ENCODE measurements at places on chromosomes 12 and 14.

DNA sequence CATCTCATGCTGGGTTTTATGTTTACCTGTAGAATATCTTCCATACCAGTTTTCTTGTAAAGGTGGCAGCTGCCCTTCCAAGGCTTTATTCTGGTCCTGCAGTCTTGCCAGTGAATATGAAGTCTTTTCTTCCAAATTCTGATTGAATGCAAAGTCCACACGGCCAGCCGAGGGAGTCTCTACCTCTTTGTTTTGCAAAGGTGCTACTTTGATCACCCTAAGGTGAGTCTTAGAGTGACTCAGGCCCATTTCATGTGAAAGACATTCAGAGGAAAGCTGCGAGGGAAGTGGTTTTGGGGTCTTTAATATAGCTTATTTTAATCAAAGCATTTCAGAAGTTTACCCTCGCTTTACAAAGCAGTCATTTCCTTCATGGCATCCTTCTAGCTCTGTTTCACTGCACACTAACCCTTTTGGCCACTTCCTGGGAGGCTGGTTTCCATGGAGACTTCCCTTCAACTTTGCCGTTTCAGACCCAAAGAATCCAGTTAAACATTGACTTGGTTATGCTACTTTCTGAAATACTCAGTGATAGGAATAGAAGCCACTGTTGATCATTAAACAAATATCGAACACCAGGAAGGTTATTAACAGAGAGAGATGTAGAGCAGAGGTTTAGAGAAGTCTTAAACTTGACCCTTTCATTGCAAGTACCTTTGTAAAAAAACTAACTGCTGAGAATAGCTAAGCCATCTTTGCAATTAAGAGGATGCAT, at the start of gene CCDC198:
CCDC198 (minus strand) TSS at position 391 of the 715 bp plus-strand sequence; CDS start at position 249, 142 bp downstream.
- no peak for DNase-seq

DNA sequence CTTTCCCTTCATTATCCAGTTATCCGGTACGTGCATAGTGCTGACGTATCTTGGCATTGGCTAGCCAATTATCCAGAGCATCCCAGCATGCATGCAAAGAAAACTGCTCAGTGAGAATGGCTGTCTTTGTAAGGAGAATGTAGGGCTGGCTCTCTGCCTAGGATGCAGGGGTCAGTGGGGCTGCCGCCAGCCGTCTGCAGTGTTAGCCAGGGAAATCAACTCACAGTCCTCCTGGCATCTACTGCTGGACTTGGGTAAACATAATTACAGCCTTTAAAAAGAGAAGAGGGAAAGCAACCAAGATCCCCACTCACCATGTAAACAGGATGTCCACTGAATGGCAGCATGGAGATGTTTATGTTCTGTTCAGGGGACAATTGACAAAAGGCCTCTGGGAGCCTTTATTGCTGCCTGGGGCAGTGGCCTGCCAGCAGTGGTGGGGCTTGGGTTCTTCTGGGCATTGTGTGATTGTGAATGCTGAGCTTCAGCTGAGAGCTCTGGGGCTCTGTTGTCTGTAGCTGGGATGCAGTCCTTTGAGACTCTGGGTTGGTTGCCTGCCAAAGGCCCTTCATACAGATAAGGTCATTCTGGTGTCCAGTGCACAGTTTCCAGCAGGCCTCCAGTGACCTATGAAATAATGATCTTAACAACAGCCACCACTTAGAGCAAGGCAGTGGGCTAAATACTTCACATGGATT, 121.8 kb downstream of the TBC1D30 start:
- DNase-seq, result no peak

GRCh38 chr12:67161322-67161918, 107.7 kb upstream of the CAND1 start:
- DNase-seq, result no peak

- no peak for DNase-seq
Measured at GRCh38 chr12:82818271-82819035, 131.7 kb downstream of the TMTC2 start.

DNA sequence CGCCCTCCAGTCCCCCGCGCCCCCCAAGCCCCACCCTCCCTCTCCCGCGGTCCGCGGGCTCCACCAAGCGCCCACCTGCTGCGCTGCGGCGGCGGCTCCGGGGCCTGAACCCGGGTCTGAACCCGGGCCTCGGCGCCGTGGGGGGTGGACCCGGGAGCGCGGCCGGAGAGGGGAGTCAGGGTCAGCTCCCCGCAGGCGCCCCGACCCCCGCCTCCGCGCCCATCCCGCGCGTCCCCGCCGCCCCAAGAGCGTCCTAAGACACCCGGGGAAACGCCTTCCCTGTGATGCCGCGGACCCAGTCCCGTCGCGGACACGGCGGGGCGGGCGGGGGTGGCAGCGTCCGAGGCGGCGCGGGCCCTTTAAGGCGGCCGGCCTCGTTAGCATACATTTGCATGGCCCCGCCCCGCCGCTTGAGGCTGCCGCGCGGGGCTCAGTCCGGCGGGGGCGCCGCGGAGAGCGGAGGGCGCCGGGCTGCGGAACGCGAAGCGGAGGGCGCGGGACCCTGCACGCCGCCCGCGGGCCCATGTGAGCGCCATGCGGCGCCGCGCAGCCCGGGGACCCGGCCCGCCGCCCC, at the start of gene MMP17:
MMP17 (plus strand) TSS at position 433 of the 574 bp plus-strand sequence; CDS start at position 535, 102 bp downstream.
- no peak for DNase-seq

DNA sequence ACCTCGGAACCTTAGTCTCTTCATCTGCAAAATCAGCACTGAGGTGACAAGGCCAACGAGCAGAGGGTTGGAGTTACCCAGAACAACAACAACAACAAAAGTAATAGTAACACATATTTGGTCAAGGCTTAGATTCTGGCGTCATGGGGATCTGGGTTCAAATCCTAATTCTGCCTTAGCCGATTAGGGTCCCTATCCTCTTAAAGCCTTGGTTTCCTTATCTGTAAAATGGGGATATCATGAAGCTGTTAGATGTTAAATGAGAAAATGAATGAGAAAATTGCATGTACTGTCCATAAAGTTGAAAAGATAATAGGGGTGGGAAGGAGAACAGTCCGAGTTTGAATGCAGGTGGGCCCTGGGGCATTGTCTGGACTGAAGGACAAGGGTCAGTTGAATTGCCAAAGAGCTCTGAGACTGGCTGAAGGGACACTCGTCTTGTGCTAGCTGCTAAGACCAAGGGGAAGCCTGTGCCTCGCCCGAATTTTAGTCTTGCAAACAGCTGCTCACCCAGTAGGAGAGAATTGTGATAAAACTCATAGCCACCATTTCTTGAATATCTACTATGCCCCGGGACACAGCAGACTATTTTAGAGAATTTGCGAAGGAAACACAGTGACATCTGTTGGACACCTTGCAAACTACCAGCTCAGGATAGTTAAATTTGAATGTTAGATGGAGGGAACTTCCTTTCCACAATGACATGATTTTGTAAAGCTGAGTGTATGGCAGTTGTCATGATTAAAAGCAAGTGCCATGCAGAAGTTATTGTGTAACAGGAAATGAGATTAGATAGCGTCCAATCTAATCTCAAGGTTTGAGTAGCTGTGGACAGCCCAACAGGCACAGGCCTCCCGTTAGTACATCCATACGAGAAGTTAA, 6.8 kb upstream of the HNF1A start:
- DNase-seq, result no peak

- DNase-seq, result no peak
Measured at GRCh38 chr12:92035477-92035876, 110.2 kb downstream of the BTG1 start.

DNA sequence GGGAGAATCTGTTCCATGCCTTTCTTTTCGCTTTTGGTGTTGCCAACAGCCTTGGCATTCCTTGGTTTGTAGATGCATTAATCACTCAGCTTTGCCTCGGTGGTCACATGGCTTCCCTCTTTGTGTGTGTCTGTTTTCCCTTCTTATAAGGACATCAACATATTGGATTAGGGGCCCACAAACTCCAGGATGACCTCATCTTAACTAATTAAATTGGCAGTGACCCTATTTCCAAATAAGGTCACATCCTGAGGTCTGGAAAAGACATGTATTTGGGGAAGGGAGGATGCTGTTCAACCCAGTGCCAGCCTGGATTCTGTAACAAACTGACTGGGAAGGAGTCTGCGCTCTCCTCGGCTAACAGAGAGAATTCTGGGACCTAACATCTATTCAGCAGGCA, 365.7 kb upstream of the FKBP4 start:
- no peak for DNase-seq

DNA sequence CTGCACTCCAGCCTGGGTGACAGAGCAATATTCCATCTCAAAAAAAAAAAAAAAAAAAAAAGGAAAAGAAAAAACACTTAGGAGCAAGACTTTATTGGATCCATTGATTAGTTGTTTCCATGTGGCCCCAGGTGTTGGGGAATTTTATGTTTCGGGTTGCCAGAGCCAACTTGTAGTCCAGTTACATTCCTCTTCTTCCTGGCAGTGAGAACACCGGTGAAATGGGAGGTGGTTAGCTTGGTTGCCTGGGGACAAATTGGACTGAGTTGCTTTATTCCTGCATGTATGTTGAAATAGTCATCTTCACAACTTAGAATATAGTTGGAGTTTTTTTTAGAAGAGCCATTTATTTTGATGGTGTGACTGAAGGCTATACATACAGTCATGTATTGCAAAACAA, 12.6 kb downstream of the RCOR1 start:
- no peak for DNase-seq

- DNase-seq, result no peak
Measured at GRCh38 chr12:26245175-26245942, 50.0 kb downstream of the SSPN start.

GRCh38 chr12:64225626-64226025, 3.5 kb upstream of the KICS2 start:
- DNase-seq, result no peak

- no peak for DNase-seq
Measured at GRCh38 chr12:101720118-101720517, 19.1 kb downstream of the SYCP3 start.

DNA sequence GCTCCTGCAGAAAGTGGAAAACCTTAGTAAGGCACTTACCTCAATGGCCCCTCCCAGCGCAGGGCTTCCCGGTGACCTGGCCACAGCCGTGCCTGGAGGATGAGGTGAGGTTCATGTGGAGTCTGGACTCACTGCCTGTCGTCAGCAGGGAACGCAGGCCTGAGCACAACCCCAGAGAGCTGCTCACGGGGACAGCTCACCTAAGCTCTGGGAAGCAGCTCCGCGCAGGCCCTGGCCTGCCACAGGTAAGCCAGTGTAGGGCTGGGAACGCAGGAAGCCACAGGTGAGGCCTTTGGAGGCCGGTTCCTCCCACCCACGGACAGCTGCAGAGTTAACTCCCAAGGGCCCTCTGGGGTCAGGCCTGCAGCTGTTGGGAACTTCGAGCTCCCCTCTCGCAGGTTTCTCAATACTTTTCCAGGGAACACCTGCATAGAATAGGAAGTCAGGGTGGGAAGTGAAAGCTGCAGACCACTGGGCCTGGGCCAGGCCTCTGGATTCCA, 32.7 kb downstream of the ANAPC7 start:
- no peak for DNase-seq

DNA sequence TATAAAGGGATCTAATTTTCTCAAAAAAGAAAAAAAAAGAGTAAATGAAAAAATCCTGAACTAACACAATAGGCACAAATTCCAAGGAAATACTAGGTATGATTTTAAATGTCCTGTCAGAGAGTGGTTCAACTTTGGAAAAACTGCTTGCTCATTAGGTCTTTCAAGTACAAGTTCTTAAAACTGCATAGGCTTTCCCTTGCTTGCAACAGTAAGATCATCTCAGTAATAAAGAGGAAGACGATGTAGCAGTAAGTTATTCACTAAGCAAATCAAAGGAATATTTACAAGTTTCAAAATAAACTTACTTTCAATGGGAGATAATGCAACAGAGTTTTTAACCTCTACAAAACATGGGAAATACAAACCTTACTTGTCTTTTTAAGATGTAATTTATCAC, 21.6 kb downstream of the CORO1C start:
- DNase-seq, result no peak

DNA sequence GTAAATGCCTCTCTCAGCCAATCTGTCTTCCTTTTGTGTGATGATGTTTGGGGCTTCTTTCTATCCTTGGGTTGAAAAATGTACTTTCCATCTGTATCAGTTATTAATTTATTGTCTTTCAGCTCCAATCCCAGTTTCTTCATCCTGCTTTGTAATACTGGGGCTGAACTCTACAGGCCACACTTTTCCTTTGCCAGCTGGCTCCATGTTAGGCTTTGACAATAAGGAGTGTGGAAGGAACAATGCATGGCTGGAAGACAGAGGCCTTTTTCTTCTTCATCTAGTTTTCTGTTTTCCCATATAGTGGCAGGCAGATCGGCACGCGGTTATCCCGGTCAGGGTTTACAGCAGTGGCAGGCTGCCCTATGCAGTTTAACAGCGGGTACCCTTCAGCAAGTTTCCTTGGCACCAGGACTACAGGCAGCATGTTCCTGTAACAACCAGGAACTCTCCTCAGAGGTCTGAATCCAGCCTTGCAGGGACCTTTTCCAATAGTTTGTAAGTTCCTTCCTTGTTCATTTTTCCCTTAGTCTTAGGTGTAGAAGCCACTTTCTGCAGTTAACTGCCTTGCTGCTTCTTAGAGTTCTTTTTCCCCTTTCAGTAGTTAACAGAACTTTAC, 38.5 kb upstream of the CRACR2A start:
- no peak for DNase-seq

DNA sequence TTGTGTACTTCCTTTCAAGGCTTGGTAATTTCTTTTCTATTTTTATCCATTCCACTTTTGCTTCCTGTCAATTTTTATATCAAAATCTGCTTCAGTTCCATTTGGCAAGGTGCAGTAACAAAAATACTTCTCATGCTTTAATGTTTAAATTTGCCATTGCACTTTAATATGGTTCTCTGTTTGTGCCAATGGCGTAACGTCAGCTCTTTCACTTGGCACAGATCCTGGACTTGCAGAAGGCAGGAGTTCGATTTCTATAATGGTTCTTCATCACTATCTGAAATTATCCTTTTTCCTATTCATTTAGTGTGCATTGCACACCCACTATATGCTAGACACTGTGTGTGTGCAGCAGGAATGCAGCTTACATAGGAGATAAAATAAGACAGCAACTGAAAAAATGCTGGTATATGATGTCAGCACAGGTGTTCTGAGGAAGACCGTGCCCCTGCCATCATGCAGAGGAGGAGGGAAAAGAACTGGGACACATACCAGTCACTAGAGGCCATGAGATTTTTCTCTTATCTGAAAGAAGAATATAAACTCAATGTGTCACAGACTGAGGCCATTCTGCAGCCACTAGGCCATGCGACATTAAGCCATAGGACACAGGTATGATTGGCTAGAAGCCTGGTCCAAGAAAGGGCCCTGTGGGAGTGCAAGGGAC, 298.2 kb downstream of the RPAP3 start:
- DNase-seq, result no peak

DNA sequence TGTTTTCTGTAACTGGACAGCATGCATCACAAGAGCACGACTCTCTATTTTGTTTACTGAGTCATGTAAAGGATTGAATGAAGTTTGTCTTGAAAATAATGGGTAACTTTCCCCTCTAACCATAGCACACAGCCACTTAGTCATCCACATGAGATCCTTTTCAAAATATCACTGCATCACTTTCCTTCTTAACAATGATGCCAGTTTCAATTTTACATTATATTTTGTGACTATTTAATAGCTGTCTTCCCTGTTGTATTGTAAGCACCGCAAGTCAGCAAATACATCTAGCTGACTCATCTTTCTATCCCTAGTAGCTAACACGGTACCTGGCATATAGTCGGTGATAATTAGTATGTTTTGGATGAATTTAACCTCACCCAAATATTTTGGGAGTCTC, 83.3 kb upstream of the PPM1H start:
- DNase-seq, result no peak
